ENCODE measurements at places on chromosomes 13 and 19.

- DNase-seq, result no peak
These were observed 125.2 kb downstream of the TUBA3C start for GRCh38 chr13:19056355-19056880.

DNA sequence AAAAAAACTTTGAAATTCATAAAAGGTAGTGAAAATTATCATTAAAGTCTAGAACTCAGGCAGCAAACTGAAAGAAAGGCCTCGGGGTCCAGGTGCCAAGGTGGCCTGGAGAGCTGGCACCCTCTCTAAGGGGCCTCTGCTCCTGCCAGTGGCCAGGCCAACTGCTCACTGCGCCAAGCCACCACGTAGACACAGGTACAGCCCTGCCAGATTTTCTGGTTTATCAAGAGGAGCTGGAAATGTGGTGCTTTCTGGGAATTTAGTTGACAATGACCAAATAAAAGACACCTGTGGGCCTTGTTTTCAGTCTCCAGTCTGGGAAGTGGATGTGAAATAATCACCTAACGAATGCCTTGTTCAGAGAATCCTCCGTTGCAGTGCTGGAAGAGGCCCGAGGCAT, 22.8 kb downstream of the ZNF574 start:
- DNase-seq, result no peak

DNA sequence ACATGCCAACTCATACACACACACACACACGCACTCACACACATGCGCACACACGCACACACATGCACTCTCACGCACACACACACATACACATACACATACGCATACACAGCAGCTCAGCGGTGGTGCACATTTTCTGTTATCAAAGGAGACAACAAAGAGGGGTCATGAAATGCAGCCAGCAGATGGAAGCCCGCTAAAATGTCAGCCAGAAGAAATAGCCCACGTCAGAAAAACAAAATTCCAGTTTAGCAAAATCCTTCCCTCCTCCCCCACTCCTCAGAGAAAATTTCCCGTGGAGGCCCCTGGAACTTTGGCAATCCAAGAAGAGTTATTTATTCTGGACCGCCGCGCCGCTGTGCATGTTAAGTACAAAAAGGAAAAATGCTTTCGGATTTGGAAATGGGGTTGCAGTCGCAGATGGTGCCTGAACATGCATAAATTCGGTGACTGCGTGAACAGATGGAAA, 114.6 kb upstream of the VSTM2B start:
- no peak for DNase-seq

- peak; percentile 90 for DNase-seq
These were observed 5.5 kb downstream of the EPS8L1 start for GRCh38 chr19:55080968-55081769.

DNA sequence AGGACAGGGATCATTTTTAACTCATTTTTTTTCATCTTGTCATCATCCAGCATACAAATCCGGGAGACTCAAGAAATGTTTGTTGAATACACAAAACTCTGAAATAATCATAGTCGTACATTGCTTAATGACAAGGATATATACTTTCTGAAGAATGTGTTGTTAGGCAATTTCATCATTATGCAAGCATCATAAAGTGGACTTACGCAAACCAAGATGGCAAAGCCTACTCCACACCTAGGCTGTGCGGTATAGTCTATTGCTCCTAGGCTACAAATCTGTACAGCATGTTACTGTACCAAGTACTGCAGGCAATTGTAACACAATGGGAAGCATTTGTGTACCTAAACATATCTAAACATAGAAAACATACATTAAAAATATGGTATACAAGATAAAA, 264.1 kb downstream of the TSHZ3 start:
- no peak for DNase-seq

DNA sequence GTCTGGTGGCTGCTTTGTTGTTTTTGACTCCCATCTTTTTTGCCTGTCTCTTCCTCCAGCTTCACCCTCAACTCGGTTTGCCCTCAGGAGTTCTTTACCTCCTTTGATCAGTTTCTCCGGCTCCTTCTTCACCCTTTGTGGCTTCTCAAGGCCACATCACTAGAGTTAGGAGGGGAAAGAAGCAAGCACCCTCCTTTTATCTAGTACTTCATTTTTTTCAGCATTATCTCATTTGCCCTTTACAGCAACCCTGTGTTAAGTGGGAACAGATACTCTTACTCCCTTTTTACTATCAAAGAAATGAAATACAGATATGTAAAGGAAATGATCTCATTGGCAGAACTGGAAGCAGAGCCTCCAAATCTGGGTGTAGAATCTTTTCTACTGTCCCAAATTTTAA, 26.9 kb downstream of the RAP2A start:
- DNase-seq, result no peak

DNA sequence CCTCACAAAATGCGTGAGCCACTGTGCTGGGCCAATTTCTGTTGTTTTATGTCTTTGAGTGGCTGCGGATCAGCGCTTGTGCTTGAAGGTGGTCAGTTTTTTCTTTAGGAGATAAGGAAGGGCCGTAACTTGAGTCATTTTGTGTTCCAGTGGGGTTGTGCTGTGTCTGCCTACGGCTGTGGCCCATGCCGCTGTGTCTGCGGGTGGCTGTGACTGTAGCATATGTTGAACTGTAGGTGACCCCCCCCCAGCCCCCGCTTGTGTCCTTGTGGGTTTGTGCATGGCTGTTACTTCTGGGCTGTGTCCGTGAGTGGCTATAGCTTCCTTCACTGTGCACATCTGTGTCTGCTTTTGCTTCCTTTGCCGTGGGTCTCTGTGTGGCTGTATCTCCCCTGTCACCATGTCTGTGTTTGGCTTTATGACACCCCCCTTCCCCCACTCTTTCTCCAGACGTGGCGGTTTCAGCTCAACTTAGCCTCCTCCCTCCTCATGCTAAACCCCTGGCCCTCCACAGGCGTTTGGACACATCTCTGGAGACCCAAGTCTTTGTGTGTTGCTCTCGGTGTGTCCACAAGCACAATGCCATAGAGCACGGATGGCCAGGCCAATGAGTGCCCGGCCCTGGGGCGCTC, 675 bp downstream of the PPP1R14A start:
- DNase-seq, result no peak

Measured in aorta (tissue), 5 donors.